ENCODE measurements at places on chromosomes 3 and 15.

GRCh38 chr15:100349696-100350433 is 8.1 kb upstream of the ADAMTS17 start:
- DNase-seq: no peak

- no peak for DNase-seq
These were observed 20.1 kb upstream of the SECISBP2L start for GRCh38 chr15:49066372-49066771.

DNA sequence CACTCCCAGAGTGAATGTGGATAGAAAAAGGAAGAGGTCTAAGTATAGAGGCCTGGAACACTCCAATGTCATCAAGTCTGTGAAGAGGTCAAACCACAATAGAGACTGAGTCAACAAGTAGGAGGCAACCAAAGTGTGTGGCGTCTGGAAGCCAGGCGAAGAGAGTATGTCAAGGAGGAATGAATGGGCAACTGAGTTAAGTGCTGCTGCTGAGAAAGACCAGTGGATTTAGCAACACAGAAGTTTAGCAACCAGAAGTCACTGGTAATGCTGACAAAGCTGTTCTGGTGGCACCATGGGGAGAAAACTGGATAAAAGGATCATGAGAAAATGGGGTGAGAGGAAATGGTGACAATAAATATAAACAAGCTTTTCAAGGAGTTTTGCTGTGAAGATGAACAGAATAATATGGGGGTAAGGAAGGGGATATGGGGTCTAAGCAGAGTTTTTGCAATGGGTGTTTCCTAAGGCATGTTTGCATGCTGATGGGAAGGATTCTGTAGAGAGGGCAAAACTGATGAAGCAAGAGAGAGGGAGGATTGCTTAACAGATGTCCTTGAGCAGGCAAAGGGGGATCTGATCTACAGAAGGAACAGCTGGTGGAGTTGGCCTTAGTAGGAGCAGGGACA is 38.4 kb downstream of the PCOLCE2 start:
- no peak for DNase-seq

- no peak for DNase-seq
These were observed 17.5 kb upstream of the PPIB start for GRCh38 chr15:64180235-64180824.

GRCh38 chr3:46903341-46904302 is 26.1 kb downstream of the PTH1R start:
- no peak for DNase-seq

DNA sequence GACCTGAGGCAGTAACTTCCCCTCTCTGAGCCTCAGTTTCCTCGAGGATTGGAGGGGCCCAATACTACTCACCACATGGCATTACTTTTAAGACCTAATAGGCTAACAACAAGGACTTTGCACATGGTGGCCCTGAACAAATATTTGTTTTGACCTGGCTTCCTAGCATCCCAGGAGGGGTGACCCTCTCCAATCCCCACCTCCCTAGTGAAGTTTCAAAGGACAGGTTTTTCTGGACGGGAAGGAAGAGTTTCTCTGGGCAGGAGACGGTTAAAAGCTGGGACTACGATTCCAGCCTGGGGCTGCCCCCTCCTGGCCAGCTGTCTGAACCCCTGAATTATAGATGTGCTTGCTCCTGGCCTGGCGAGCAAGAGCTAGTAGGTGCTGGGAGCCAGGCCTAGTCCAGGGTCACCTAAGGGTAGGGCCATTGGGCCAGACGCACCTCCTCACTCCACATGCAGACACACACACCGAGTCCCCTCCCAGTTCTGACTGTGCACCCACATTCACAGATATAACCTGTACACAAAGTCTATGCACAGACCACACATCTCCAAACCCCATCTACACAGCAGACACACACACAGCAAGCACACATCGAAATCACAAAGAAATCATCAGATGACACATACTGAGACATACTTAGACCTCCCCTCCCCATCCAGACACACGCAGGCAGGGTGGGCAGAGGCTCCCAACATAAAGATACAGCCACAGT is 2.7 kb upstream of the ISL2 start:
- DNase-seq: no peak

GRCh38 chr15:70318594-70319465 is 221.1 kb upstream of the TLE3 start:
- no peak for DNase-seq

DNA sequence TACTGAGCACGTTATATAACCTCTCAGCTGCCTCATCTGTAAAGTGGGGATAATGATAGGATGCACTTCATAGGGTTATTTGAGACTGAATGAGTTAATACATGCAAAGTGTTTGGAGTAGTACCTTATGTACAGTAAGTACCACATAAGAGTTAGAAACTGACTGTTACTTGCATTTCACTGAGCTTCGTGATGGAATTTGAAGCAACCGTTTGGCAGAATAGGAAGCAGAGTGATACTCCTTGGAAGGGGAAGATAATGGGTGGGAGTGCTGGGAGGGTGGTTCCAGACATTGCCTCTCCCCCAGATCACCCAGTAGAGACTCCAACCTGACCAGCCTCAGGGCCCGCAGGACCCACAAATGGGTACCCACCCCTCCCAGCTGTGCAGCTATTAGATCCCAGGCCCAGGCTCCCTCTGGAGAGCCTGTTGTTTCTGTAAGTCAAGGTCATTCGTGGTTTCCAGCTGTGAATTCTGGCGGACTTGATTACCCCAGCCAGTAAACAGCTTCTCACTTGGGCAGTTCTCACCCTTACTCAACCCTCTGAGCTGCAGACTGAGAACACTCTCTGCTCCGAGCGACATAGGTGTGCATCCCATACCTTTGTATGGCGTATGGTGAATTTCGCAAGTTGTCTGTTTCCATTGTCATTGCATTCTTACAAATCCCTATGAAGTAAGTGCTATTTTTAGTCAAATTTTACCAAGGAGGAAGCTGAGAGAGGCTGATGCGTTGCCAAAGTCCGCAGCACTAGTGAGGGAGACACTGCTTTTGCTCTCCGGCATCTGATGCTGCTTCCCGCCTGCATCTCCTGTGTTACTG is 11.1 kb downstream of the ALPK3 start:
- no peak for DNase-seq

DNA sequence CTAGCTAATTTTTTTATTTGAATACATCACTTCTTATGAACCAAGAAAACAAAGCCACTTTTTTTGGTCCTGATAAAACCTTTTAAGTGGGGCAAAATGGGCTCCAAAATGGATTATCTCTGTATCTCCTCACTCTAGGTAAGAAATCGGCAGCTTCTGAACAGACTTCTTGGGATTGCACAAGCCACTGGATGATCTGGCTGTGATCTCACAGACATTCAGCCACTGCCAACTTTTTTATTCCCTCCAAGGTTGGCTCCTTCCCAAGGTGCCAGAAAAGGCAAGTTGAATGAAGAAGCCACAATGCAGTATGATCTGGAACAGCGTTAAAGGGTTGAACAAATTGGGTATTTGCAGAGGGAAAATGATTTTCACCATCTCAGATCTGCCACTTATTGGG is 73.2 kb downstream of the PRICKLE2 start:
- no peak for DNase-seq

DNA sequence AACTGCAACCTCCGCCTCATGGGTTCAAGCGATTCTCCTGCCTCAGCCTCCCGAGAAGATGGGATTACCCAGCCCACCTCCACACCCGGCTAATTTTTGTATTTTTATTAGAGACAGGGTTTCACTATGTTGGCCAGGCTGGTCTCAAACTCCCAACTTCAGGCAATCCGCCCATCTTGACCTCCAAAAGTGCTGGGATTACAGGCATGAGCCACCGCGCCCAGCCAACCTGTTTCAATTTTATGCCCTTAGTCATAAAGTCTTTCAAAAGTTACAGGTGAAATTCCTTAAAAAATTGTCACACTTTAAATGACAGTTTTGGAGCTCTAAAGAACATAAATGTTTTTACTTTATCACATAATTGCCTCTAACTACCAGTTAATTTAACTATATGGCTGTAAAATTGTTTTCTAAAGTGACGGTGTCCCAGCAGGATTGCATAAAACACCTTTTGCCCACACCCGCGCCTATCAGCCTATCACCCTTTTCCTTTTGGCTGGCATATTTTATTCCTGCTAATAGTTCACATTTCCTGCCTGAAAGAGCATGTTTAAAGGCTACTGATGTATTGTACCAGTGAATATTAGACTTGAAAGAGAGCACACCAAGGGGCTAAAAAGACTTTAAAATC is 164.2 kb upstream of the SEMA6D start:
- DNase-seq: no peak

DNA sequence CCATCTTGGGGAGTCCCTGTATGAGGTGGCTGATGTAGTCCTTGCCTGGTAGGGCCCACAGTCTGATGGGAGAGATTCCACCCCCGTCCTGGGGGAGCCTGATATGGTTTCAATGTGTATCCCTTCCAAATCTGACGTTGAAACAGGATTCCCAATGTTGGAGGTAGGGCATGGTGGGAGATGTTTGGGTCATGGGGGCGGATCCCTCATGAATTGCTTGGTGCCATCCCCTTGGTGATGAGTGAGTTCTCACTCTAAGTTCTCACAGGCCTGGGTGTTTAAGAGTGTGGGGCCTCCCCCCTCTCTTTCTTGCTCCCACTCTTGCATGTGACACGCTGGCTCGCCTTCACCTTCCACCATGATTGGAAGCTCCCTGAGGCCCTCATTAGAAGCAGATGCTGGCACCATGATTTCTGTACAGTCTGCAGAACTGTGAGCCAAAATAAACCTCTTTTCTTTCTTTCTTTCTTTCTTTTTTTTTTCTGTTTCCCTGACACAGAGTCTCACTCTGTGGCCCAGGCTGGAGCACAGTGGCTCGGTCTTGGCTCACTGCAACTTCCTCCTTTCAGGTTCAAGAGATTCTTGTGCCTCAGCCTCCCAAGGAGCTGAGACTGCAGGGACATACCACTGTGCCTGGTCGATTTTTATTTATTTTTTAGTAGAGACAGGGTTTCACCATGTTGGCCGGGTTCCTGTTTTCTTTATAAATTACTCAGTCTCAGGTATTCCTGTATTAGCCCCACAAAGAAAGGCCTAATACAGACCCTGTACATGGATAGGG is 28.6 kb downstream of the ITGA11 start:
- DNase-seq: no peak

- no peak for DNase-seq
These were observed 66.3 kb downstream of the STRIT1 start for GRCh38 chr3:155227141-155227540.

GRCh38 chr3:71585131-71585530 is 1.6 kb upstream of the FOXP1 start:
- DNase-seq: no peak

- no peak for DNase-seq
These were observed 105.0 kb downstream of the SSR3 start for GRCh38 chr3:156449710-156450574.

GRCh38 chr3:33921608-33922007 is 123.2 kb downstream of the PDCD6IP start:
- no peak for DNase-seq

All from NCI-H1417 treated with DMSO at 0.1 percent for 48 hours (cell line).